Activated effector memory CD4-positive, alpha-beta T cell treated with anti-CD3 and anti-CD28 coated beads, Interleukin-2, amount 50 U/mL, for 16 hours (primary cell): ENCODE measurements at places on chromosomes 1 and 21.

DNA sequence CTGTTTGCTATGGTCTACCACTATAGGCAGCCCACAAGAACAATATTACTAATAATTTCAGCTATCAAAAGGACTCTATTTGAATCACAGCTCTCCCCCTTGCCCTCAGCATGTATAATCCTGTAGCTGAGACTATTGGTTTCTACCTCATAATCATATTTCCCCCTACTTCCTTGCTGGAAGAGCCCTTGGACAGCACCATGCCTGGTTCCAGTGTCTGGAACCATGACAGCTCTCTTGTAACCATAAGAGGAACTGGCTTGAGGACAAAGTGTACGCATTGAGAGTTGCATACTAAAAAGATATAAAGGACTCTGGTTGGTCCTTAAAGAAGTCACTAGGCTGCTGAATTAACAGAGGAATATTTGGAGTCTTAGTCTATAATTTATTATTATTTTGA is 110.7 kb upstream of the ZRANB2 start:
- no peak for DNase-seq

DNA sequence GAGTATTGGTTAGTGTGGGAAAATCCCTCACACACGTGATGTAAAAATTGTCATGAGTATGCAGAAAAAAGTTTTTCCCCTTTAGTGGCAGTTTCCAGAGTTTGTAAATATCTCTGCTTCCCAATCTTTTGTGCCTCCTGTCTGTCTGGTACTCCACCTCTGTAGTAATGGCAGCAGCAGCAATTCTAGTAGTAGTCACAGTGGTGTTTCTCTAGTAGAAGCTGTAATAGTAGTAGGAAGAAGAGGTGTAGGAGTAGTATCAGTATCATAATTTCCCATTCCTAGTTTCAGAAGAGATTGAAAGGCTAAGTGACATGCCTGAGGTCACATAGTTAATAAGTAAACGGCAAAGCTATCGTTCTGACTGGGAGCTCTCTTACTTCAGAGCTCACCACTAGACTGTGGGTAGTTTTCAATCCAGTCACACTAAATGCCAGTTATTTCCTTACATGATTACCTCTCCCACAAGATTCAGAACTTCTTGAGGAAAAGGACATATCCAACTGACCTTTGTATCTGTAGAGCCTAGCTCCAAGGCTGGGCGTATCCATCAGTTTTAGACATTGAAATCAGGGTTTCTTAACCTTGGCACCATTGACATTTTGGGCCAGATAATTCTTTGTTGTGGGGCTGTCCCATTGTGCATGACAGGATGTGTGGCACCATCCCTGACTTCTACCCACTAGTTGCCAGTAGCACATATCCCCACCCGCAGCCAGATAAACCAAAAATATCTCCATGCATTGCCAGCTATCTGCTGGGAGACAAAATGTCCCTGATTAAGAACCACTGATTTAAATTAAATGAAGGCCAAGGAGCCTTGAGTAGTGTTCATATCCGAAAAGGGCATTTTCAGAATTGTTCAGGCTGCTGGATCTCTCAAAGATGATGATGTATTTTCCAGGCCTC is 135.9 kb downstream of the FGGY start:
- no peak for DNase-seq

DNA sequence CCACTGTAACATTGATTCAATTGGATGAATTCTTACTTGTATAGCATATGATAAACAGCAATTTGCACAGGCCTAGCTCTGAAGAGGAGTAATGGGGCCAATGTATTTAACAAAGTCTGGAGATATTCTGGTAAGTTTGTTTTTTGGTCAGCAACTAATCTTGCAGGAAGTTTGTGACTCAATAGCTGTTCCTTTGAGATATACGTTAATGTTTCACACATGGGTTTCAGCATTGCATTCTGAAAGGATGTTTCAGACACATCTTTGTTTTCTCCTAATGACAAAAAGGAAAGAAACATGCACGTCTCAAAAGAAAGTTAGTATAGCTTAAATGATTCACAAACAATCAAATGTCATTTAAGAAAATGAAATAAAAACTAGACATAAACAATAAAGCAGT is 49.0 kb downstream of the LTN1 start:
- no peak for DNase-seq

DNA sequence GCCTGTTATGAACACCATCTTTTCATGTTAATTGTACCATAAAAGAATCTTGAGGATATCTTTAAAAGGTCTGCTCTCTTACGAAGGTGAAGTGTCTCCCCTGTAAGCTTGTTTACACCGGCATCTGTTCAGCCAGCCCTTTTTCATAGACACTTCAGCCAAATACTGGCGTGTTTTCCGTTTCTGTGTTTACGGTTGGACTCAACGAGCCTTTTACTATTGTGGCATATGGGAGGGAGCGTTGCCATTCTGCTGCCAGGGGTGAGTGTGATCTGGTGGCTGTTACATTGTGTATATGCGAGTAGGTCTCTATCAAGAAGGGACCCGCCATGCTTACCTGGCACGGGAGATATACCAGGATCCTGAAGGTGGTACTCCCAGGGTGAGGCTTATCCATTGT is 433.8 kb downstream of the CAMTA1 start:
- DNase-seq = no peak
